ENCODE measurements at places on chromosomes 3 and 15.

- no peak for DNase-seq
Measured at GRCh38 chr3:169077394-169077906, 586.1 kb downstream of the MECOM start.

- DNase-seq: no peak
Measured at GRCh38 chr3:18989237-18989795, 159.0 kb upstream of the KCNH8 start.

DNA sequence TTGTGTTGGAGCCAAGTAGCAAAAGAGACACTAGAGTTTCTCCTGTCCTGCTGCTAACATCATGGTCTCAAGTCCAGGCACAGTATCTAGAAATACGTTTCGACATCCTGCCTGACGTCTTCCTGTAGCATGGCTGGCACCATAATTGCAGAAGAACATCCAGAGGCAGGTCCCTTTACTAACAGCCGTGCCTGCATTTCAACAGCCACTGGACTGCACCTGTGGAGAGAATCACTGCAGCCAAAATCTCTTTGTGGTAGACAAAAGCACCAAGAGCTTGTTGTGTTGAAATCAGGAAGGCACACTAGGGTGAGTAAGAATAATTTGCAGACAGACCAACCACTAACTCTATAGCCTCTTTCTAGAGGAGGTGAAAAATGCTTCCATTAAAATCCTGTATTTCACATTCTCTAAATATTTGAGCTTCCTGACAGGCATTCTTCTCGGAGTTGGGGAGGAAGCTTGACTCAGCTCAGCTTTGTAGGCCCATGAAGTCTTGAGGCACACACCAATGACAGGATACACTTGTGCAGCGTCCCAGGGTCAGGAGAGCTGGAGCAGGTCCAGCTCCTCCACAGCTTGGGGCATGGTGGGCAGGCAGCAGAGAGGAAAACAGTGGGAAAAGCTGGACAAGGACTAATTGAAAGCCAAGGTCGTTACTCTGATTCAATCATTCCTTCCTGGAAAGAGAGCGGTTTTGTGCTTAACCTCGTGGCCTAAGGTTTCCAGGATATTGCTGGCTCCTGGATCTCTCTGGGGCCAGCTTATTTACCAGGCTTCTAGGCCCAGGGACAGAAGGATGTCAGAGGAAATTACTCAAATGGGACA lies 244.9 kb downstream of the FAM43A start:
- DNase-seq: no peak

DNA sequence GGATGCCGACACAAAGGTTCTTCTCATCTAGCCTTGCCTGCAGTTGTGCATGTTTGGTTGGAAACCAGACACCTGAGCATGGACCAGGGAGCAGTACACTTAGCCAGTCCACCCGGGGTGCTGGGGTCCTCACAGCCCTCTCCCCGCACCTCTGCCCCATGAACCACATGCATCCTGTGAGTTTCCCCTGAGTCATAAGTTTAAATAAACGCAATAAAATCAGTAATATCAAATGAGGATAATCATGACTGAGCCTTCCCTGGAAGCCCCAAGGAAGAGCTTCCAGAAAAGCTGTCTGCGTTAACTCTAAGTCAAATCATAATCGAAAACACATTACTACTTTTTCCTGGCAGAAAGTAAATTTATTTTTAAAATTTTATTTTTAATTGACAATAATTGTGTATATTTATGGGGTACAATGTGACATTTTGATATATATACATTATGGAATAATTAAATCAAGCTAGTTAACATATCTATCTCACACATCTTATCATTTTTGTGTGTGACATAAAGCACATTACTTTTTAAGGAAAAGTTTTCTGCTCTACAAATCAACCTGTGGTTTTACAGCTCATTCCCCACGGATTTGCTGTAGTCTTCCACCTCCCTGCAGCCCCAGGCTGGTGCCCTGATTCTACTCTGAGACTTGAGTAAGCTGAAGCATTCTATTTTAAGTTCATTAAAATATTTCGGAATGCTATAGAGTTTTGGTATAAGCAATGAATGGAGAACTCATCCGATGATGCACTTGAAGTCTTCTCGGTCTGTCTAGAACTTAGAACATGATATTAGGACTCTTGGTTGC lies 166.0 kb upstream of the EIF1B start:
- no peak for DNase-seq

DNA sequence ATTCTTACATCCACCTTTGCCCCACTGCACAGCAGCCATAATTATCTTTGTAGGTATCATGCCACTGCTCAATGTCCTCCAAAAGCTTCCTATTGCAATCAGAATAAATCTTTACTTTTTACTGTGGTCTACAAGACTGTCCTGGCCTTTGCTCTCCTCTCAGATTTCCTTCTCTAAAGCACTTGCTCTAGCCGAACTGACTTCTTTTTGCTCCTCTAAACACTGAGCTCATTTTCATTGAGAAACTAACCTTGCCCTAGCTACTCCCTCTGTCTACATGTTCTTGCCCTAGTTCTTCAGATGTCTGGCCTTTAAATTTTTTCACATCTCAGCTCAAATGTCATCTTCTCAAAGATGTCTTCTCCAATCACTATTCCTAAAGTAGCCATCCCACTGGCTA lies 342.8 kb downstream of the TBC1D5 start:
- DNase-seq: no peak

Data from nucleus accumbens (tissue), 56 donors.